ENCODE measurements at places on chromosomes 6 and 20. TPM values are rescaled to one million over a fixed set of nuclear protein-coding genes. Genes with fewer than 3 reads are reported as not detected.

GRCh38 chr20:48195121-48195870 is 410.0 kb upstream of the SULF2 start:
- no peak for DNase-seq

DNA sequence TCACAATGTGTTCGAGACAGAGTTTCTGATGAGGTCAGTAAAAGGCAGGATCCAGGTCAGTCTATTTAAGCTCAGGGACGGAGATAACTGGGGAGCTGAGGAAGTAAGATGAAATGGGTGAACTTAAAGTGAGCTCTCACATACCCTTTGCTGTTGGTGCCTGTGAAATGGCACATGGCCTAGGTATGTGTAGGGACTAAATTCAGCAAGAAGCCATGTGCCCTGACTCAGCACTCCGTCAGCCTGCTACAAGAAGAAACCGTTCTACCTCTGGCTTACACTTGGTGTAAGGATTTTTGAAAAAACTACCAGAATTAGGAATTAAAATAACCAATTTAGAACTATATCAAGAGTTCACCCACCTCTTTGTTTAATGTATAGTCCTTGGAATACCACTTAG is 41.1 kb upstream of the TRDN start:
- DNase-seq: no peak

DNA sequence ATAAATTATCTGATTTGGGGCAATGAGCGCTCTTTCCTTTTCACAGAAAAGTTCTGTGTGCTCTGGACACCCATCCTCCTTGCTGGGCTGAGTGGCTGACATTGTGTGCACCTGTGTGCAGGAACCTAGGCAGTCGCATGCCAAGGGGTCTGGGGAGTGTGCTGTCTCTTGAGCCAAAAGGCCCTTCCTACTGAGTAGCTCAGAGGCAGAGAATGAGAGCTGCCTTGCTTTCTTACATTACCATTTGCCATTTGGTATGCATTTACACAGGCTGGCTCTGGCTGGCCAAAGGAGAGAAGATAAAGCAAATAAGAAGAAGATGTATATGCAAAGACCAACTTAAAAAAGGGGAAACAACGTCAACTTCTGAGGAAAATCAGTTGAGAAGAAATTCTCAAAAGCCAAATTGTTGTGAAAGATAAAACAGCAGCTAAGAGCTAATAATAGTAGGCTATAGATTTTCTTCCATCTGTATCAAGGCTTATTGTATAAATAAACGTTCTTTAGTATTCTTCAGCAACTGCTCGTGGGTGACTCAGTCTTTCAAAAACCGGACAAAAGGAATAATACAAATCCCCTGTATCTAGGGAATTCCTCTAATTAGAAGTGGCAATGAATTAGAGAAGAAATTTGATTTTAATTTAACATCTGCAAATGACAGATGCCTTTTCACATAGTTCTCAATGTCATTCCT is 121.9 kb downstream of the INSM1 start:
- DNase-seq: no peak

DNA sequence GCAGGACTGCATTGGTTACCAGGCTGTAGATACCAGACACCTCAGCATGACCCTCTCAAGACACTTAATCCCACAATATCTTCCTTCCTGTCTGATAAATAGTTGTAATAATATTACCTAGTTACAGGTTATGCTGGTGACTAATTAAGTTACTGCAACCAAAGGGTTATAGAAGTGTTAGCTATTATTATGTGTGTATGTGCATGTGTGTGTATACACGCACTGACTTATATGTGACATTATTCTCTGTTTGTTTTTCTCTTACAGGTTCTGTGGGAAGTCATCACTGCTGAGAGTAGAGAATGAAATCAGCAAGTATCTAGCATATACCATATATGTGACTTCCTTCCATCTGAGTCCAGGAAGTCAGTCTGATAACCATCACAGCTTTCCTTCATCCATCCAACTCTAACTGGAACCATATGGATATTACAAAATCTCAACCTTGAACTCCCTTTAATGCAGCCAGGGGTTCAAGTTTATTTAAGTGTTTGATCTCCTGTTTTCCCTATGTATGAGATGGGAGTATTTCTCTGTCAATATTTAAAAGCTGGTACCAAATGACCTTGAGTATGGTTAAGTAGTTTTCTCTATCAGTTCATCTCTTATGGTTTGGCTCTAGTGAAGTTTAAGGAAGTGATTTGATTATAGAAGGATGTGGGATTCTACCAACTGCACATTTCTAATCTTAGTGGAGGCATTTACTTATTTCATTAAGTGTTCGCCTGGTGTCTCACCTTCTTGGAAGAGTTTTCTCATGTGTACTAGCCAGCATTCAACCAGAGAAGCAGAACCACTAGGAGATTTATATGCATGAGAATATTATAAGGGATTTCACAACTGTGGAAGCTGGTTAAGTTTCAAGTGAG is 313.2 kb downstream of the HIVEP2 start:
- no peak for DNase-seq

GRCh38 chr6:45386501-45386900 is 8.8 kb upstream of the SUPT3H start:
- no peak for DNase-seq

DNA sequence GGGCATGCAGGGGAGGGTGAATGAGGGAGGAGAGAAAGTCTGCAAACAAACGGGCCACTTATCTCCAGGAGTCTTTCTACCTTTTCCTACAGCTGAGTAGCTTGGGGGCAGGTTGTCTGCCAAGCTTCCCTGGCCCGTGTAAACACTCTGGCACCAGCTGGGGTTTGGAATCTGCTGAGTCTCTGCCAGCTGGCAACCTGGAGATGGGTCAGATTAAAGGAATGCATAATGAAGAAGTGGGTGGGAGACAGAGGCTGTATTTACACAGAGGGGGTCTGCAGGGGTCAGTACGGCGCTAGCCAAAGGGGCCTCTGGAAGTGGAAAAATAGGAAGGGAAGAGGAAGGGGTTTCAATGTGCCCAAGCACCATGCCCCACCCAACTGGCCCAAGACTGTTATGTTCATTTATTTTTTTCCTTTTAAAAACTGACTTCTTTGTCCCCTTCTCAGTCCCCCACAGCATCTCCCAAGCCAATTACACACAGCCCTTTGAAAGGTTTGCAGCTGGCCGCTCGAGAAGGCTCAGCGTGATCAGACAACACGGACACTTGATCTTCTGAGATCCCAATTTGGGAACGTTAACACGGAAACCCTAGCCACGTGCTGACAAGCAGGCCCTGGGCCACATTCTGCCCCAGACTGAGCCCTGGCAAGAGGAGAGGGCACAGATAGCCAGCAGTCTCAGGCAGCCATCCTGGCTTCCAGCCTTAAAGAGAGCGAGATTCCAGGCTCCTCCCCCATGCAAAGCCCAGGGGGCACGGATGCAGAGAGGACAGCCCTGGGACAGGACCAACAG is 25.2 kb downstream of the TRAM2 start:
- DNase-seq: peak; percentile 91

DNA sequence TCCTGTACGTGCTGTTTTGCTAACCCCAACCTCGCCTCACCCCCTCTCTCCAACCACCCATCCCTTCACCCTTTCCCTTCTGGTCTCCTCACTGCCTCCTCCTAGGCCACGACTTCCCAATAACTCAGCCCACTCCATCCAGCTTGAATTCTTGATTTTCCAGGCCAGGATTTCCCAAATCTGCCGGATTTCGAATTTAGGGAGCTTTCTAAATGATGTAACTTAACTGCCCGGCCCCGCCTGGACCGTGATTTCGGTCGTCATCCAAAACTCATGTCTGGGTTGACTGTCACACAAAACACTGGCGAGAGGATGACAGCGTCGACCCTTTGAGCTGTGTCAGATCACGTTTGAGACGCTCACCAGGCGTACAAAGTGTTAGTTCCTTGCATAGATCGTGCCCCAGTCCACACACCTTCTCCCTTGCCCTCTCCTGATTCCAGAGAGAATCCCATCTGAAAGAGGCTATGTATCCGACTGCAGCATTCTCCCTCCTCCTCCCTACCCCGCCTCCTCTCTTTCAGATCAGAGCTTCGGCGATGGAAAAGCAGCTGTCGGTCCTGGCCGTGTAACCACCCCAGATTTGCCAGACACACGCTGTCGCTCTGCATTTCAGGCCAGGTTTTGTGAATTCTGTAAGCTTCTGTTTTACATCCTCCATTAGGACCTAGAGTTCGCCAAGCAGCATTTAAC is 168.2 kb downstream of the GPX5 start:
- no peak for DNase-seq

DNA sequence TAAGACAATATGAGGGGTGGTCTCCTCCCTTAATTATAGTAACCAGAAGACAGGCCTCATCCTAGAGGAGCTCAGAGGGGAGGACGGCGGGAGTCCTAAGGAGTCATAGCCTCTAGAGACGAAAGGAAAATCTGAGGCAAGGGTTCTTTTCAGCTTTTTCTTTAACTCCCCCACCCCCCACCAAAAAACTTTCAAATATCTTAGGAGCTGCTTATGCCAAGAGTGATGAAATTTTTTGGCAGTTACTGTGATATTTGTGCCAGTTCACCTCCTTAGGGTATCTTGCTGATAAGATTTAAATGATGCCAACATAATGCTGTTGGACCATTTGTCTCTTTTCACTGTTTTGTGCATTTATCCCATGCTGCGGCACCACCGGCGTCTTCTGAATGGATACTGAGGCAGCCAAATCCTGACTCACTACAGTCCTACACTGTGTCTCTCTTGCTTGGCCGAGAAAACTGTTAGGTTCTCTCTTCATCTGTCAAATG is 44.5 kb upstream of the DSE start:
- no peak for DNase-seq

- DNase-seq: no peak
Measured at GRCh38 chr6:142953373-142954273, 8.6 kb upstream of the HIVEP2 start.

DNA sequence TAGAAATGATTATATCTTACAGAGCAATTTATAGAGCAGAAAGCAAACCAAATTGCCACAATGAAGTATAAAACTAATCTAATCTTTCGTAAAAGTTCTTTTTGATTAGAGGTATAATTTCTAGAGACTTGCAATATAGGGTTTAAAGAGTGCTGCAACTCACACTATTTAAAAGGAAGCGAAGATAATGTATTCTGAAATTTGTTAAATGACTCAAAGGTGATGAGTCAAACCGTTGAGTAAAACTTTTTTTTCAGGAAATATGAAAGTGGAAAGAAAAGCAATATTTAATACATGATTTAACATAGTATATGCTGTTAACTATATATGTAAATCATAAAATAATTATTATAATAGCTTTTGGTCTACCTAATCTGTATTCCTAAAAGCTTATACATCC is 133.6 kb downstream of the SYNE1 start:
- DNase-seq: peak; percentile 53

- DNase-seq: peak; percentile 99
Measured at GRCh38 chr20:35318502-35319157, 26.4 kb upstream of the FAM83C start.

DNA sequence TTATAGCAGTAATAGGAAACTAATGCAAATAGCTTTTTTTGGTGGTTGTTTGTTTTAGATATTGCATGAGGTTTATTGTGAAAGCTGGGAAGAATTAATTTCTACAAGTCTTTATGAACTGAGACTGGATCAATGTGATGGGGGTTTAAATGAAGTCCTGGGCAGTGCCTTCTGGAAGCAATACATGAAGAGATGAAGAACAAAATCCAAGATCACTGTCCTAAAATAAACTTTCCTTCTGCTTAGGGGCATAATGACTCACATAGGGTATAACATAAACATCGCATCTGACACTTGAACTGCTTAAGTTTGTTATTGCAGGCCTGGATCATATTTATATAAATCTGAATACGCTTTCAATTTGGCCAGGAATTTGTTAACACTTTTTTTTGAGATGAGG is 20.9 kb upstream of the SHLD1 start:
- DNase-seq: peak; percentile 50

The MYLK2 gene
- total RNA-seq: 1.7 TPM

The TFAP2A gene
- total RNA-seq: 29.4 TPM

The PTPRK gene
- 64.7 TPM for total RNA-seq

The E2F1 gene
- total RNA-seq: 72.2 TPM

The TFAP2B gene
- total RNA-seq: not detected
